Stimulated activated CD8-positive, alpha-beta memory T cell treated with anti-CD3 and anti-CD28 coated beads, Interleukin-7, amount 100 ng/mL, for 1 hour (primary cell): ENCODE measurements at places on chromosomes 7 and 10.

DNA sequence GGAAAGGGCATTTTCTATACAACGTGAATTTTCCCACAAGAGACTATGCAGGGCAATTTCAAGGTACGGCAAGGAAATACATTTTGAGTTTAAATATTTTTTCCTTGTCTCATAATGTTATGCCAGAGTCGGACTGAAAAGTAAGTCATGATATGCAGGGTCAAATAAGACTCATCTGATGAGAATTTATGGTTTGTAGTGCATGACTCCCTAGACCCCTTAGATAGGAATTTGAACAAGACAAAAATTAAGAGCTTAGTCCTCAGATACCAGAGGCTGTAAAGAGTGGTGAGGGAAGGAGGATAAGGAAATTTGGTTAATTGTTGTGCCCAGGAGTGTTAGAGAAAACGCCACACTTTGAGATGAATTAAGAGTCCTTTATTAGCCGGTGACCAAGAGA lies 616.6 kb downstream of the XPNPEP1 start:
- no peak for DNase-seq

DNA sequence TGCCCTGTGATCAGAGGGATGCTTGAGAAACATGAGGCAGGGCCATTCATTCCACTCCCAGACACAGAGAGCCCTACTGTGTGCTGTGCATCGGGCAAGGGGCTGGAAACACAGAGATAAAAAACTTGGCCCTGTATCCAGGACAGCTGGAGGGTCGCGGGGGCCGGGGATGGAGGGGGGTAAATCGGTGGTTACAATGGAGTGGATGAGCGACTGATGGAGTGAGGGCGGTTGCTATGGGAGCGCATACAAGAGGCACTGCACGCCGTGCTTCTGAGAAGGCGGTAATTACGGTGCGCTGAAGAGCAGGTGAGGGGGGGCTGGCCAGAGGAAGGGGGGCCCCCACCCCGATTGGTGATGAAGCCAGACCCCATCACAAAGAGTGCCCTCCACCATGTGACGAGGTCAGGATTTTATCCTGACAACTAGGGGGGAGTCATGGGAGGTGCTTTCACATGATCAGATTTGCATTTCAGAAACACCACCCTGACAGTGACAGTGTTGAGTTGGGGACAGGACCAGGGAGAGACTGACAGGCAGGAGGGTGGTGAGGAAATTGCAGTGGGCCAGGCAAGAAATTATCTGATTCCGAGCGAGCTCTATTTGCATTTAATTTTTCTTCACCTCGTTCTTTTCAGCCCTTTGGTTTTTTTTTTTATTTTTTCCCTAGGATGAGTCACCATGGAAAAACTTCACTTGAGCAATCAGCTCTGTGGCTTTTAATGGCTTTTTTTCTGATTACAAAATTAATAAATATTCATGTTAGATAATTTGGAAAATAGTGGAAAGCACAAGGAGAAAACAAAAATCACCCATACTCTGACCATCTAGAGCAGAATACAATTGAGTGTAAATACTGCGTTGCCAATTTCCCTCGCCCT lies 7.8 kb downstream of the CPA5 start:
- no peak for DNase-seq

DNA sequence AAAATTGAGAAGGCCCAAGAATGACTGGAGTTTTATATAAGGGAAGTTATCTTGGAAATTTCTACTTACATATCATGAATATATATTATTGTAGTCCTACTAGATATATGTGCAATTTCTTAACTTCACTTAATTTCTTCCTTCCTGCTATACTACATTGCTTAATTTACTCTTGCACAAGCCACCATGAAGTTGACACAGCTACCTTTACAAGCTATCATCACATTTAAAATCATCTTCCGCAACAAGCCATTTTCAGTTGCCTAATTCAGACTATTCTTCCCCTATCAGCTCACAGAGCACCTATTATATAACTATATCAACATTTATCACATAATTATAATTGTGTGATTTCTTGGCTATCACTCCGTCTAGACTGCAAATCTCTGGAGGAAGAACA lies 418.4 kb downstream of the PARD3 start:
- no peak for DNase-seq

GRCh38 chr10:48940958-48941357 lies 1.3 kb upstream of the LRRC18 start:
- DNase-seq: no peak

GRCh38 chr7:109950821-109951564 lies 1139.9 kb upstream of the LRRN3 start:
- no peak for DNase-seq

GRCh38 chr7:126574276-126575250 lies 678.2 kb downstream of the GRM8 start:
- no peak for DNase-seq
